LNCaP clone FGC (cell line): ENCODE measurements at places on chromosomes 11 and 22.

DNA sequence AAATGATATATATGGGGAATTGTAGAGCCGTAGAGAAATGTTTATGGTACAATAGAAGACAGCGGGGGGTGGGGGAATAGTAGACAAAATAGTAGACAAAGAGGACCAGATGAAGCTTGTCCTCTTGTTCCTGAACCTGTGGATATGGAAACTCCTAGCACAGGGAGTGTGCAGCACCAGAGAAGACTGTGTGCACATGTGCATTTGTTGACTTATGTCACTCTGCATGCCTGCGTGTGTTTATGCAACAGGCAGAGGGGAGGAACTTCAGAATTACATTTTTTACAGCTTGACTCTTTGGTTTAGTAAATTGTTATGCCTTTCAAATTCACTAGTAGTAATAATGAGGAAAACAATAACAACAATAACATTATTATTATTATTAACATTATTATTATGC is 36.0 kb downstream of the TENM4 start:
- no peak for DNase-seq

GRCh38 chr22:42813501-42813900 is 43.6 kb downstream of the ARFGAP3 start:
- DNase-seq, result no peak

- DNase-seq, result no peak
Observed at GRCh38 chr11:122671400-122671891, 15.9 kb downstream of the UBASH3B start.

DNA sequence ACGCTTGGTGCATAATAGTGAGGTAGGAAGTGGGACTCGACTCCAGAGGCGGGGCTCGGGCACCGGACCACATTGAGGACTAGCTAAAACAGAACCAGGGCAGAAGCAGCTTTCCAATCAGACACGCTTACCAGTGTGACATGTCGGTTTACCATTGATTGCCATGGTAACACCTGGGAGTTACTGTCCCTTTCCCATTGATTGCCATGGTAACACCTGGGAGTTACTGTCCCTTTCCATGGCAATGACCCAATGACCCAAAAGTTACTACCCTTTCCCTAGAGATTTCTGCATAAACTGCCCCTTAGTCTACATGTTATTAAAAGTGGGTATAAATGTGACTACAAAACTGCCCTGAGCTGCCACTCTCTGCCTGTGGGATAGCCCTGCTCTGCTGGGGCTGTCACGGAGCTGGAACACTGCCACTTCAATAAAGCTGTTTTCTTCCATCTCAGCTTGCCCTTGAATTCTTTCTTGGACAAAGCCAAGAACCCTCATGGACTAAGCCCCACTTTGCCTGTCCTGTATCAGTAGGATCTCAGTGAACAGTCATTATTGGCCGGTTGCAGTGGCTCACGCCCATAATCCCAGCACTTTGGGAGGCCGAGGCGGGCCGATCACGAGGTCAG is 77.4 kb upstream of the CRYBB3 start:
- DNase-seq, result no peak

- DNase-seq, result no peak
Observed at GRCh38 chr11:115665958-115666357, 161.7 kb upstream of the CADM1 start.

DNA sequence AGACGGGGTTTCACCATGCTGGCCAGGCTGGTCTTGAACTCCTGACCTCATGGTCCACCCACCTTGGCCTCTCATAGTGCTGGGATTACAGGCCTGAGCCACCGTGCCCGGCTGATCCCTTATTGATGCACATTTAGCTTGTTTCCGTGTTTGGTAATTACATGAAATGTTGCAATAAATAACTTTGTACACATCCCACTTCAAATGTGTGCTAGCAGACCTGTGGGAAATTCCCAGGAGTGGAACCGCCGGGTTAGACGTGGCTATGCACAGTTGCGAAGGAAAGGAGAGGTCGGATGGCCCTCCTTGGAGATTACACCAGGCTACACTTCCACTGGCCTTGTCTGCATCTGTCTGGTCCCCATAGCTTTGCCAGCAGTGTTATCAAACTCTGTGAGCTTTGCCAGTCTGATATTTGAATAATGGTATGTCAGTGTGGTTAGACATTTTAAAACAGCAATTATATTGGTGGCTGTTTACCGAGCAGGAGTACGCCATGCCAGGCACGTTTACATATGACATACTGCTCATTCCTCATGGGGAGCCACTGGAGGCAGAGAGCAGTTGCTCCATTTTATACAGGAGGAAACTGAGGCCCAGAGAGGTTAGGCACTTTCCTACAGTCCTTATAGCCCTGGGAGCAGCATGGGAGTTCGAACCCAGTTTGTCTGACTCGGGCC is 27.2 kb upstream of the SYT7 start:
- no peak for DNase-seq

- no peak for DNase-seq
Observed at GRCh38 chr11:112968941-112969713, 7.9 kb downstream of the NCAM1 start.

DNA sequence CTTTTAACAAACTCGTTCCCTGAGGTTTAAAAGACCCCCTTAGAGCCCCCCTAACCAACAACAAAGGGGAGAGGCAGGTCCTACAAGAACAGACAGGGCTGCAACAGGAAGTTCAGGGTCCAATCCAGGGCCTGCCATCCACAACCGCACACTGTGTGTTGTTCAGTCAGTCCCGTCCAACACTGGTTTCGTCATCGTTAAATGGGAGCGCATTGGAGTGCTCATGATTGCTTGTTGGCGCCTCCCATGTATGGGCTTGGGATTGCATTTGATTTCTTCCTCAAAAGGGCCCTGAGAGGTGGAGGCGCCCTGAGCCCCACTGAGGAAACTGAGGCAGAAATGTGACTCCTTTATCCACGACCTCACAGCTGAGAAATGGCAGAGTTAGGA is 174.1 kb downstream of the MN1 start:
- no peak for DNase-seq

DNA sequence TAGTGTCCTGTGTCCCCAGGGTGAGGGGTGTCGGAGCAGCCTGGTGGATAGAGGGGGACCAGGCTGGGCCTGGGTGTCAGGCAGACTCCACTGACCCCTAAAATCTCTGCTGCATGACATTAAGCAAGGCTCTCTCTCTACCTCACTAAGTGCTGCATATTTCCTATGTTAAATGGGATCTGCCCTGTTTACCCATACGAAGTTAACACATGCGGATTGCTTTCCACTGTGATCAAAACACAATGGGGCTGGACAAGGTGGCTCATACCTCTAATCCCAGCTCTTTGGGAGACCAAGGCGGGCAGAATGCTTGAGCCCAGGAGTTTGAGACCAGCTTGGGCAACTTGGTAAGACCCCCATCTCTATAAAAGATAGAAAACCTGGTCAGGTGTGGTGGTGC is 426.2 kb downstream of the MIAT start:
- DNase-seq, result no peak

- DNase-seq, result peak; percentile 87
Observed at GRCh38 chr11:34654483-34655334, 33.8 kb downstream of the EHF start.

DNA sequence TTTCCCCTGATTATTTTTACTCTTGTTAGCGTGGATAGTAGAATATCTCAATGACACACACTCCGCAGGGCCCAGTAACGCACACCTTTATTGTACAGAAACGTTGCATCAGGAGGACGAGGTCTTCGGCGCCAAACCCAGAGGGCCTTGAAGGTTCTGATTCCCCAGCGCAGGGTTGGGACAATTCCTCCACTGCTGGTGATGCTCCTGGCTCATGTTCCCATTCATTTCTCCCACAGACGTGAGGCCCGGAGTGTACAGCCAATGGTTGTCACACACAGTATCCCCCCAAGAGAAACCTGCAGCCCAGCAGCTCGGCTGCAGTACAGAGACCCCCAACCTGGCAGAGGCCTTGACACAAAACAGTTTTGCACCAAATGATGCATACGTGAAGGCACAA is 6.1 kb upstream of the ANO1 start:
- DNase-seq, result no peak

DNA sequence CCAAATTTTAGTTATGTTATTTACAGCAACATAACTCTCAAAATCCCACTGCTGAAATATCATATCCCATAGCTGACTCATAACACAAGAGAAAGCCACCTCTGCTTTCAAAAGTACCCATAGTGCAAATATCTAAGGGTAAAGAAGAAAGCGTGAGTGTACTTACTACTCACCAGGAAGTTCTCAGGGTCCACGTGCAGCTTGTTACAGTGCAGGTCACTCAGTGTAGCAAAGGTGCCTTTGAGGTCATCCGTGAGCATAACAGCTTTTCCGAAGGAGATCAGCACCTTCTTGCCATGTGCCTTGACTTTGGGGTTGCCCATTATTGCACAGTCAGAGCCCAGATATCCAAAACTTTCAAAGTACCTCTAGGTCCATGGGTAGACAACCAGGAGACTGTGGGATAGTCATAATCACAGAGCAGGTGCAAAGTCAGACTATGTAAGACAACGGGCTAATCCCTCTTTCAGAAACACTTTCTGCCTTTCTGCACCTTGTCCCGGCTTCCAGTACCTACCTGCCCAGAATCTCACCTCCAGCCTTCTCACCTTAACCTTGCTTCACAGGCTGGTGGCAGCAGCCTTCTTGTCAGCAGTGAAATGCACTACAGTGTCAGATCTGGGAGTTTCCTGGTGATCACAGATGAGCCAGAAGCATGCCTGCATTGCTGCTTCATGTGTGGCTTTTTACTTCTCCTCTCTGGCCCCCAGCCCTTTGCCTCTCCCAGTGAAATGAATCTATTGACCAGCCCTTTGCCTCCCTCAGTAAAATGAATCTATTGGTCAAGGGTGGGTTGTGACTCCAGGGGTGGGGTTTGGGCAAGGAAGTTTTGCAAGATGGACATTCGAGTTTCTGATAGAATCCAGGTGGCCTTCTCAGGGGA is 6.5 kb downstream of the HBG1 start:
- DNase-seq, result no peak

DNA sequence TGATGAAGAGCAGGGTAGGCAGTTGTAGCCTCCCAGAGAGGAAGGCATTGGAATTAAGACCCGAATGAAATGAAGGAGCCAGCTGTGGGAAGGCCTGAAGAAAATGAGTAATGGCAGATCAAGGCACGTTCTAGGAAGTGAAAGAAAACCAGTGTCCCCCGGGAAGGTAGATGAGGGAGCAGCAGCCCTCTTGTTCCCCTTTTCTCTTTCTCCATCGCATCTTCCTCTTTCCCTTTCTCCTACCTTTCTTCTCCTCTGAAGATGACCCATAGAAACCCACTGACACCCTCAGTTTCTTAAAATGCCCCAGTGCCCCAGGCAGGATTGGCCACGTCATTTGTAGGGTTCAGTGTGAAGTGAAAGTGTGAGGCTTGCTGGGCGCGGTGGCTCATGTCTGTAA is 172.6 kb upstream of the SEZ6L start:
- no peak for DNase-seq

DNA sequence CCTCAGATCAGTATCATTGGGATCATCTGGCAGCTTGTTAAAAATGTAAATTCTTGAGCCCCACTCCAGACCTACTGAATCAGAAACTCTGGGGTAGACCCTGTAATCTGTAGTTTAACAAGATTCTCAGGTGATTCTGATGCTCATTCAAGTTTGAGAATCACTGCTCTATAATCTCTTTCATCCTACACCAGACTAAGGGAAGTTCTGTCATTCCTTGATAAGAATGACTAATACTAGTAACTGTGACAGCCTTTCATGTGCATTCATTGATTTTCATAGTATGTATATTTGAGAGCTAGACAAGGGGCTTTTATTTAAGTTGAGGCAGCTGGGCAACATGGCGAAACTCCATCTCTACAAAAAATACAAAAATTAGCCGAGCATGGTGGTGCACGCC is 30.0 kb downstream of the NAT10 start:
- DNase-seq, result no peak

DNA sequence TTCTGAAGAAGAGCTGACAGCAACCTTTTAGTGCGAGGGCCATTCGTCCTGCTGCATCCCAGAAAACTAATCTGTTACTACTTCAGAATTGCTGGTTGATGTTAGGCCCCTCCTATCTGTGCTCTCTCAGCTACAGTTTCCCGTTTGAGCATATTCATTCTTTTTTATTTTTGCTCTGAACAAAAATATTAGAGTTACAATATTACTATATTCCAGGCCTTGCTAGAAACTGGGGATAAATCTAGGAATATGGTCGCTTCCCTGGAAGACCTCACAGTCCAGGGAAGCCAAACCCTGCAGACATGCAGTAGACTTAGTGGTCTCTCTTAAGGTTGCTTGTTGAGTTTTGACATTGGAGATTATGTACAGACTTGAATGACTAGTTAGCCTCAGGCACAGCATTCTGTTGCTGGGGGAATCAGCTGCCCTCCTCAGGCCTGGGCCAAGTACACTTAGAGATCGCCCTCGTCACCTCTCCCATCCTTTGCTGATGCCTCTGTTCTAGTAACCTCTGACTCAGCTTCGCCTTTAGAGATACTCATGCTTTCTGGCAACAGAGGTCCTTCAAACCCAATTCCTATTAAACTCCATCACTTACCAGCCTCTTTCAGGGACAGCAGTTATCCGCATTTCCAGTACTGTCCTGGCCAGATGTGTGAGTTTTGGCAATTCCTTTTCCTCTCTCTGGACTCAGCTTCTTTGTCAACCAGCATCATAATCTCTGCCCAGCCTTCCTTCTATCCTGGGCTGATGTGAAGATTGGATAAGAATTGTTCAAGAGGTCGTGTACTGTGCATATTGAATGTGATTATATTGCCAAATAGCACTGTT is 698 bp upstream of the ANAPC15 start:
- no peak for DNase-seq

- no peak for DNase-seq
Observed at GRCh38 chr11:42947405-42947804, 364.4 kb upstream of the API5 start.

DNA sequence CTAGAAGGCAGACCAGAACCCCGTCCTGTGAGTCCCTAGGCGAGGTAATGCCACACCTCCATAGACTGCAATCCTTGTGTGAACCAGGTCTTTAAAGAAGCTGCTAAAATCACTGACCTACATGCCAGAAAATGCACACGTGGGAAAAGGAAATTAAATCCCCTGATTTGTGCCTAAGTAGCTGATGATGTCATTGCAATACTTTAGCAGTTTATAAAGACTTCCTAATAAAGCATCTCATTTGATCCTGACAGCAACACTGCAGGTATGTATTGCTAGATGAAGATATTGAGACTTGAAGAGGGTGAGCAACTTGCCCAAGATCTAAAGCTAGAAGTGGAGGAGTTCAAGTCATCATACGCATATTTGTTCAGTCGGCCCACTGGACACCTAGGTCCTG is 107.2 kb downstream of the RRAS2 start:
- no peak for DNase-seq
